ENCODE measurements at places on chromosomes 2 and 18.

GRCh38 chr2:147420517-147420916 is 424.3 kb upstream of the ACVR2A start:
- ATAC-seq = no peak

- no peak for ATAC-seq
These were observed 298.9 kb upstream of the TRIB2 start for GRCh38 chr2:12417786-12418185.

DNA sequence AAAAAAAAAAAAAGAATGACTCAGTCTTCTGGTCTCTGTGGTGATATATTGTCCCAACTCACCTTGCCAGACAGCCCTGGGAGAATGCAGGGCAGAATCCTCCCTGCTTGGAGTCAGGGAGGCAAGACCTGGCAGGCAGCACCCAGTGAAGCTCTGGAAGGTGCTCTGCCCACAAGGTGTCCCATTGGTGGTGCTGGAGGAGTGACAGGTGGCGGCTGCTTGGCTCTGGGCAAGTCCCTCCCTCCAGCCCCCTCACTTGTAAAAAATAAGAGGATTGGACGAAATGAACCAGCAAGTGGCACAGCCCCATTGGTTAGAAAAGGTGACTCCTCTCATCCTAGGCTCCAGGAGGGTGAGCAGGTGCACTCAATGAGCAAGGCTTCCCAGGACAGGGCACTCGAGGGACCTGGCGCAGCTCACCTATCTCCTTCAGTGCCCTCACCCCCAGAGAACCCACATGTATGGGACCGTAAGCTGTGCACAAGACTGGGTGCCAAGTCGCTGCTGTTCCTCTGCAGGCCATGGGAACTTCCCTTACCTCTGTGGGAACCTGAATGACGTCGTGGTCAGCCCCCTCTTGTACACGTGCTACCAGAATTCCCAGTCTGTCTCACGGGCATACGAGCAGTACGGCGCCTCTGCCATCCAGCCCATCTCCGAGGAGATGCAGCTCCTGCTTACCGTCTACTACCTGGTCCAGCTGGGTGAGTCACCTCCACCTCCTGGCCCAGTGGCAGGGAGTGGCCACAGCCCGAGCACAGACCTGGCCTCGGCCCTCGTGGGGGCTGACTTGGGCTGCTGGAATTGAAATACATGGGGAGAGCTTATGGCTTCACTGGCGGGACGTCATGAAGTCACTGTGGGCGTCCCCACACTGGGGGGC is 54.6 kb downstream of the GREB1 start:
- ATAC-seq = no peak

- ATAC-seq = no peak
These were observed 155.8 kb upstream of the ZEB2 start for GRCh38 chr2:144675731-144676130.

- no peak for ATAC-seq
These were observed 2.1 kb downstream of the GATA6 start for GRCh38 chr18:22171258-22172119.

GRCh38 chr18:75204732-75205513 is 4.0 kb downstream of the PTGR3 start:
- no peak for ATAC-seq

DNA sequence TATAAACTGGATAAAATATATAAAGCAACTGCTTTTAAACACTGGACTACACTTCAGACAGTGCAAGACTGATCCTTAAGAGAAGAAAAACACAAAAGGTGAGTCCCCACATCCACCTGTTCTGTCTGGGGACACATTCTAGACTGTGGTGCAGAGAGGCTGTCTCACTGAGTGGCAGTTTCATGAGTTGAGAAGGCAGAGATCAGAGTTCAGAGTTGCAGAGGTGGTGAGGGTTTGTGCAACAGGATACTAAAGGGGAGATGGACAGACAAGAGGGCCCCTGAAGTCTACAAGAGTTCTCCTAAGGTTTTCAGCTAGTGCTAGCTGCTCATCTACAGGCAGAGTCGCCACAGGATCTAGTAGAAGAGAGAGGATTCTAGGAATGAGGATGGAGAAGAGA is 68.0 kb downstream of the METTL8 start:
- no peak for ATAC-seq

DNA sequence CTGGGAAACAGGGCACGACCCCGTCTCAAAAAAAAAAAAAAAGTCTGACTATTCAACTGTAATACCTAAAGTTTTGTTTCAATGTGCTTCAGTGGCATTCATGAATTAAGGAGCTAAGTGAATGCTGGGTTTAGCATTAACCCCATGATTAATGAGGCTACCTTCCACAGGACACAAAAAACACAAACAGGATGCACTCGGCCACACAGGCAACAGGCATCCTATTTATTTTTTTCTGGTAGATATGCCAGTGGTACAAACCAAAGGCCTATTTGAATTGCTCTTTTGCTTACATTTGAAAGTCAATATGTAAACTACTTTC is 48.3 kb downstream of the CDH2 start:
- ATAC-seq = no peak

DNA sequence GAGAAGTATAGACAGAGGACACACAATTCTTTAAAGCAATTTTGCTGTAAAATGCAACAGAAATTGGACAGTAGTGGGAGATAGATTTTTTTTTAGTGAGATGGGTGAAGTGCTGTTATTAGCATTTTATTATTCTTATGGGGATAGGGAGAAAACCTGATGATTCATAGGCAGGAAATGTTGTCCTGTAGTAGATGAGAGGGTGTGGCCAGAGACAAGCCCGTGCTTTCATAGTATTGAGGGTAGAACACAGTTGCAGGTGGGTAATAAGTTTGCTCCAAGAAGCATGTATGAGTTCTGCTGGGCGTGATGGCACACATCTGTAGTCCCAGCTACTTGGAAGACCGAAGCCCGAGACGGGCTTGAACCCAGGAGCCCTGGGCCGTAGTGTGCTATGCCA is 128.3 kb upstream of the ARHGAP28 start:
- no peak for ATAC-seq

GRCh38 chr2:29222381-29223179 is 107.4 kb downstream of the CLIP4 start:
- no peak for ATAC-seq
